Endodermal cell (in vitro differentiated cells): ENCODE measurements at places on chromosomes 5 and 9.
A peak's percentile ranks its signal among the peaks of the same experiment; 100 is the strongest.

DNA sequence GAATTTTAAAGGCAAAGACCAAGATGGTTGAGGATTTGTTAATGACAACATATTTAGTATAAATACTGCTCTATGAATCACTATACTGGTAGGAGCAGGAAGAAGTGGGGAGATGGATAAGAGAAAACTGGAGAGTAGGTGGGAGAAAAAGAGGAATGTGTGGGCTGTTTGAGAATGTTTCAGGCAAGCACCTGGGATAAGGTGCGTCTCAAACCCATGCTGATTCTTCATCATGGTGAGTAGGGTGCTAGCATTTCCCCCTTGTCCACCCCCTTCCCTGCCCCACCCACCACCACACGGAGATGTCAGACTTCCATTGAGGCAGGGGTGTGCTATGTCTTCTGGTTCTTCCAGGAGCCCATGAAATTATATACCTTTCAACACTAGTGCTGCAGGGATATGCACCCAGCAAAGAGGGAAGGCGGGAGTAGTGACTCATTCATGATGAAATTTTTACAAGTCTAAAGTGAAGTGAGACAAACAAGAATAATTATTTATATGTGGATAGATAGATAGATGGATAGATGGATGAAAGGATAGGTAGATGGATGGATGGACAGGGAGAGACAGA, 54.3 kb downstream of the MTX3 start:
- DNase-seq = no peak
- no peaks in the 10 kb centered on the region for H3K36me3 ChIP-seq
- H3K4me1 ChIP-seq = no peaks in the 10 kb centered on the region
- no peak overlapping the region for H3K4me3 ChIP-seq
- H3K27ac ChIP-seq = no peak overlapping the region

- H3K4me1 ChIP-seq = no peaks in the 10 kb centered on the region
- DNase-seq = no peak
- H3K27me3 ChIP-seq = no peaks in the 10 kb centered on the region
- H3K36me3 ChIP-seq = no peaks in the 10 kb centered on the region
- no peak overlapping the region for H3K4me3 ChIP-seq
- no peak overlapping the region for H3K27ac ChIP-seq
These were observed 247.6 kb downstream of the TMEM232 start for GRCh38 chr5:110478895-110479294.

DNA sequence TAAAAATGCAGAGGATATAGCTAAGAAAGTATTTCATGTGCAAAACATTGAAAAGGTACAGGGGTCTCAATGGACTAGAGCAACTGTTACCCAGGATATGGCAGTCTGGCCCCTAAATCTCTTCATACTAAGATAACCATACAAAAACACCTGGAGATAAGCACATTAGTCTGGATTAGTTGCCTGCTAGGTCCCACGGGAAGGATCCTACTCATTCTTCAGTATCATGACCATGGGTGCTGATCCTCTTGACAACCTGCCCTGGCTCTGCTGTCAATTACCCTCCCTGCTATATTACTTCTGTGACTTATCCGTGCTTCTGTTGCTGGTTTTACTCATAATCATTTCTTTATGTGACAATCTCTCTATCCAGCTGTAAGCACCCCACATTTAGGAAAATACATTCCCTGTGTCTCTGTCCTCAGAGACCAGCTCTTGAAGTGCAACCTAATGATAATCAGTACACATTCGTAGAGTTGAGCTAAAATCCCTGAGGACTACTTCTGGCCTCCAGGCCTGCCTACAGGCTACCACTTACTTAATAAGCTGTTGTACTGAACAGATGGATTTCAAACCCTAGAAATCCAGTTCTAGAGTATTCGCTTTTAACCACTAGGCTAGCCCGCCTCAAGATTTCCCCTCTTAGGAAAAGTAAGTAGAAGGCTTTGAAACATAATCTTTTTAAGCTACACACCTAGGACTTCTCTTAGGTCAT, 190.5 kb upstream of the OR13F1 start:
- no peaks in the 10 kb centered on the region for H3K36me3 ChIP-seq
- H3K27me3 ChIP-seq = peaks cover 32% of the 10 kb centered on the region
- no peak overlapping the region for H3K27ac ChIP-seq
- DNase-seq = no peak
- peaks cover 4% of the 10 kb centered on the region for H3K4me1 ChIP-seq
- no peak overlapping the region for H3K4me3 ChIP-seq

GRCh38 chr9:132586830-132587591, 4.6 kb downstream of the BARHL1 start:
- H3K4me1 ChIP-seq = peaks cover 8% of the 10 kb centered on the region
- peak; percentile 72 for DNase-seq
- no peaks in the 10 kb centered on the region for H3K36me3 ChIP-seq

- no peaks in the 10 kb centered on the region for H3K27me3 ChIP-seq
- no peak overlapping the region for H3K4me3 ChIP-seq
- no peak overlapping the region for H3K27ac ChIP-seq
- H3K4me1 ChIP-seq = peaks cover 4% of the 10 kb centered on the region
These were observed 120.6 kb downstream of the TTLL11 start for GRCh38 chr9:121972501-121972981.

- no peak overlapping the region for H3K27ac ChIP-seq
- H3K4me1 ChIP-seq = peaks cover 20% of the 10 kb centered on the region
- DNase-seq = no peak
- no peaks in the 10 kb centered on the region for H3K27me3 ChIP-seq
These were observed 56.7 kb downstream of the ARHGAP26 start for GRCh38 chr5:142826741-142827492.

GRCh38 chr5:8396756-8397155, 527.8 kb downstream of the MTRR start:
- no peaks in the 10 kb centered on the region for H3K4me1 ChIP-seq
- H3K36me3 ChIP-seq = no peaks in the 10 kb centered on the region
- no peak overlapping the region for H3K4me3 ChIP-seq
- no peak for DNase-seq
- no peak overlapping the region for H3K27ac ChIP-seq

DNA sequence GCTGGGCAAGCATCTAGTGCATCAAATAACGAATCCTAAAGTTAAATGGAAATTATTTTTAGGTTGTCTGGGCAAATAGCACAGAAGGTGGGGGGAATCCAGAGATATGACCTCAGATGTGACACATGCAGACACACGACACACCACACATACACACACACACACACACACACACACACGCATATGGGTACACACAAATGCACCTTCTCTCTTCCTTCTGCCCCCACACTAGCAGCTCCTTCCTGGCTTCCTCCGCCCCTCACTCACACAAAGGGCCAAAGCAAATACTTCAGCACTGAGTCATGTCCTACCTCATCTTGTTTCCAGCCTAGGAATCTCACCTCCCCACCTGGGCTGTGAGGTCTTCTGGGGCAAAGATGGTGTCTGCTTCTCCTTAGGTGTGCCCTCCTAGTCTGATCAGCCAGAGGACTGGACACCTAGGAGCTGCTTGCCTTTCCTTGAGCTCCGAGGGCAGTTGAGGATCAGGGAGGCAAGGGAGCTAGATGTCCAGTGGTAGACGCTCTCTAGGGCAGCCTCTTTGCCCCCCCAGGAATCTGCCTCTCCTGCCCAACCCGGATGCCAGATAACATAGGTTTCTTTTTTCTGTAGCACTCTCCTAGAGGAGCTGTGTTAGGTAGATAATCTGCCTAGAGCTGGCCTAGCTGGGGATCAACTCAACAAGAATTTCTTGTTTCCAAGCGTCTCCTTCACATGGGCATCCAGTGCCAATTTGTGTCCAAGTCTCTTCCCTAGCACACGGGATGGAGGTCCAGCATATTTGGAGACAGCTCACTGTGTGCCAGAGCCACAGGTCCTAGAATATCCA, 14.3 kb upstream of the JADE2 start:
- H3K36me3 ChIP-seq = no peaks in the 10 kb centered on the region
- H3K4me3 ChIP-seq = peak overlapping the region; percentile 16
- DNase-seq = peak; percentile 93
- no peaks in the 10 kb centered on the region for H3K27me3 ChIP-seq
- peak overlapping the region; percentile 3 for H3K27ac ChIP-seq
